NAMALWA (cell line): ENCODE measurements at places on chromosomes 12 and 14.

DNA sequence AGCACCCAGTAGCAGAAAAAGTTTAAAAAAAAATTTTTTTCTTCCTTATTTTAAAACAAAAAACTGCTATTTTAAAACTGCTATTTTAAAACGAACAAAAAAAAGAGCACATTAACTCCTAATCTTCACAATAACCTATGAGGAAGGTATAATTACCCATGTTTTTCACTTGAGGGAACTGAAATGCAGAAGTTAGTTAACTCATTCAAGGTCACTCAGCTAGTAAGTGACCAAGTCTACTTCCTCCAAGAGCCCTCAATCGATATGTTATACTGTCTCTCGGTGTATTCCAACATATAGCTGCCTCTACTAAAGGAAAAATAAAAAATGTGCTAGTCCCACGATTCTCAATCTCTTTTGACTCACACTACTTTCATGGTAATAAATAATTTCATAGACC, 7.8 kb downstream of the RPAP3 start:
- no peak for DNase-seq

GRCh38 chr14:64806862-64807495, 72.7 kb downstream of the SPTB start:
- DNase-seq, result no peak

- peak; percentile 48 for DNase-seq
Measured at GRCh38 chr14:64478634-64479250, 13.4 kb downstream of the AKAP5 start.

DNA sequence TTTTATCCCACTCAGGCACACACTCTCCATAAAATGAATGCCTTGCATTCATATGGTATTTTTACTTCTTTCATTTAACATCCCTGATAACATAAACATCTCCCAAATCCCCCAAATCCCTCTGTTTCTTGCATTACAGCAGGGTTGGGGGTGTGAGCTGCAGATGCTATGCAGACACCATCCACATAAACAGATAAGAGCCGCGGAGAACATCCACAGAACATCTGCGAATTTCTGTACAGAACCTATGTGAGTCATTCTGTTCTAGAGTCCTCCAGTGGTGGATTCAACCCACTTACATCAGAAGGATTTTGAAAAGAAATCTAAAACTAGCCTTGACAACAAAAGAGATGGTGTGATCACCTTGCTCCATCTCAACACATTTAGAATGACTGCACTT, 20.3 kb downstream of the FBLN5 start:
- no peak for DNase-seq

- DNase-seq, result no peak
Measured at GRCh38 chr12:28367326-28367725, 177.1 kb downstream of the CCDC91 start.

DNA sequence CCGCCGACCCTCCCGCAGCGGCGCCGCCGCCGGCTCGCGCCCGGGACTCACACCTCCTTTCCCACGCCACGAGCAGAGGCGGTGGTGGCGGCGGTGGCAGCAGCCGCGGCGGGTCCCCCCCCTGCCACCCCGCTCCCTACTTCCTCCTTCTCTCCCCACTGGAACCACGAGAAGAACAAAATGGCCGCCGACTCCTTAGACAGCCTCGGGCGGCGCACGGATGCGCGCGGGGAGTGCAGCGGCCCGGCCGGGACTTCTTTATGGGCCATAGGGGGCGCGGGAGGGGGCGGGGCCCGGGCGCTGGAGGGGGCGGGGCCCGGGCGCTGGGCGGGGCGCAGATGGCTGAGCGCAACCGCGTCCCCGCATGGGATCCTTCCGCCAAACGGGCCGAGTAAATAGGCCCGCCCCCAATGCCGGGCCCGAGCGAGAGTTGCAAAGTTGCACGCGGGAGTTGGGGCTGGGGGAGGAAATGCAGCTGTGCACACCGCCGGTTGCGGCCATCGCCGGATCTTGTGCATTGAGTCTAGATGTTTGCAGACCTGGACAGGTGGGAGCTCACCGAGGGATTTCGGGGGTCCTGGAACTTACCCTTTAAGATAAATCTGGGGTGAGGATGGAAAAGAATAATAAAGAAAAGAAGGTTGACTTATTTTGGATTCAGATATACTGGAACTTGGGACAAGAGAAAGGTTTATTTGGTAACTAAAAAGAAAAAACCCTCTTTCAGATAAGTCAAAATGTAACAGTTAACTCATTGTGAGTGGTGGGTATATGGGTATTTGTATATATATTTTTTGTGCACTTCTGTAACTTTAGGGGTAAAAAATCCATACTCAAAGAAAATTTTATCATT, at the start of gene PPP1CC:
Gene PPP1CC, minus strand, starts transcription at position 174 of the 853 bp plus-strand sequence. CDS start 184 bp downstream, outside the sequence.
- DNase-seq, result peak; percentile 96

GRCh38 chr12:15982471-15982870, 71.3 kb downstream of the DERA start:
- peak; percentile 28 for DNase-seq

DNA sequence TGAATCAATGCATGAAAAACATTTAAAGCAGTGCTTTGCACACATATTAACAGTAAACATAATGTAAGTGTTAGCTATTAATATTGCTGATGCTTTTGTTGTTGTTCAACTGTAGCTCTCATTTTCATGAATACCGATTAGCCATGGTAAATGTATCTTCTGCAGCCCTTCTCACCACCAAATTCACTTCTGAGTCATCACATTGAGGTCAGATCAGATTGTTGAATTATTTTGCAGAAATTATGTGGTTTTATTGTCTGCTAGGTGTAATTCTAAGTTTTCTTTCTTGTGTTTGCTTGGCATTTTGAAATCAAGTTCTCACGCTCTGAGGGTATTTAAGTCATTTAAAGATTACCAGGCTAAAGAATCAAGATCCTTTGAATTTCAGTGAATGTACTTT, 74.6 kb downstream of the AKAP6 start:
- no peak for DNase-seq

DNA sequence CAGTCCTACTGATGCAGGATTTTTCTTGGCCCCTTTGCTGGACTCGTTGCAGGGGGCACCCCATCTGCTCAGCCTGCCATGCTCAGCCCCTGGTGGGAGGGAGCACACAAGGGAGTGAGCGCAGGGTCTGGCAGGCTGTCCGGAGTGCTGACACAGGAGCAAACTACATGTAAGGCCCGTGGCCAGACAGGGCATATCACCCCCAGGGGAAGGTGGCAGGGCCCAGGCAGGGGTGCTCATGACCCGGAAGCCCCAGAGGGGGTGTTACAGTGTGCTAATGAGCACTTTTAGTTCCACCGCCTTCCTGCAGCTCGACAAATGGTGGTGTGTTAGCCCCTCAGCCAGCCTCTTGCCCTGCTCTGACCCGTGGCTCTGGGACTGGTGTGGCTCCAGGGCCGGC, 645.6 kb upstream of the TMEM132C start:
- no peak for DNase-seq

- DNase-seq, result peak; percentile 25
Measured at GRCh38 chr12:118035190-118036041, 18.9 kb downstream of the RFC5 start.

DNA sequence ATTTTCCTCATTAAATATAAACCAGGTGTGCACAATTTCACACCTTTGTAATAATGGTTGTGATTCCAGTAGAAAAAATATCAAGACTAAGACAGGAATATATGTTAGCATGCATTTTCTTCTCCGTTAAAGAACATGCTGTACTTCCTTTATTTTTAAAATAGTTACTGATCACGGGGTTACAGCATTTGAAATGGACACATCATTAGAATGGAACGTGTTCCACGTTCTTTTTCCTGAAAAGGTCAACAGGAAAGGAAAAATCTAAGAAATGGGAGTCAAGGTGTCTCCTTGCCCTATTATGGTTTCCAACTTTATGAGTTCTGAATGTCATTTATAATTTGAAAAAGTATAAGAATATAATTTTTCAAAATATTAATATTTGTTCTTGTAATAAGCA, 1325.7 kb downstream of the SLC16A7 start:
- no peak for DNase-seq

DNA sequence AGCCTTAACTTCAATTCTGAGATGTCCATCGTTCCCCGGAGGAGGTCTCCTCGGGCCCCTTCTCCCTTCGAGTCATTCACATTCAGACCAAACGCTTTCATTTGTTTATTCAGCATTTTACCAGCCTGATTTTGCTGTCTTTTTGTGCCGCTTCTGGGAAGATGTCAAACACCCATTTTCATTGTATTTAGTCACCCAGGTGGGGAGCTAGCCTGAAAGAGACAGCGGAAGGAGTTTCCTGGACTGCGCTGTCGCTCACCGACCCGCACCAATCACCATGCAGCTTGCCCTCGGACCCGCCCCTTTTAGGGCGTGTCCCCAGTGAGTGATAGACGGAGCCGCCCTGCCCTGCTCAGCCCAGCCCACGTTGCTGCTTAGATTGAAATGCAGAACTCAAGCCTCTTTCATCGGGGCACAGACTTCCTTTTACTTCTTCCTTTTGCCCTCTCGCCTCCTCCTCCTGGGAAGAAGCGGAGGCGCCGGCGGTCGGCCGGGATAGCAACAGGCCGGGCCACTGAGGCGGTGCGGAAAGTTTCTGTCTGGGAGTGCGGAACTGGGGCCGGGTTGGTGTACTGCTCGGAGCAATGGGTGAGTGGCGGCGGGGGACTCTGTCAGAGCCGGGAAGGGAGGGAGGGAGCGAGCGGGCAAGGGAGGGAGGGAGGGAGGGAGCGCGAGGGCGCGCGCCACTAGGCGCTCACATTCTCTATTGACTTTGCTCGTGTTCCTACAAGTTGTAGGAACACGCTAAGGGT, at the start of gene PAX9:
Gene PAX9, plus strand, starts transcription at position 355 of the 752 bp plus-strand sequence. Its CDS starts 230 bp downstream, at position 585.
- peak; percentile 53 for DNase-seq

DNA sequence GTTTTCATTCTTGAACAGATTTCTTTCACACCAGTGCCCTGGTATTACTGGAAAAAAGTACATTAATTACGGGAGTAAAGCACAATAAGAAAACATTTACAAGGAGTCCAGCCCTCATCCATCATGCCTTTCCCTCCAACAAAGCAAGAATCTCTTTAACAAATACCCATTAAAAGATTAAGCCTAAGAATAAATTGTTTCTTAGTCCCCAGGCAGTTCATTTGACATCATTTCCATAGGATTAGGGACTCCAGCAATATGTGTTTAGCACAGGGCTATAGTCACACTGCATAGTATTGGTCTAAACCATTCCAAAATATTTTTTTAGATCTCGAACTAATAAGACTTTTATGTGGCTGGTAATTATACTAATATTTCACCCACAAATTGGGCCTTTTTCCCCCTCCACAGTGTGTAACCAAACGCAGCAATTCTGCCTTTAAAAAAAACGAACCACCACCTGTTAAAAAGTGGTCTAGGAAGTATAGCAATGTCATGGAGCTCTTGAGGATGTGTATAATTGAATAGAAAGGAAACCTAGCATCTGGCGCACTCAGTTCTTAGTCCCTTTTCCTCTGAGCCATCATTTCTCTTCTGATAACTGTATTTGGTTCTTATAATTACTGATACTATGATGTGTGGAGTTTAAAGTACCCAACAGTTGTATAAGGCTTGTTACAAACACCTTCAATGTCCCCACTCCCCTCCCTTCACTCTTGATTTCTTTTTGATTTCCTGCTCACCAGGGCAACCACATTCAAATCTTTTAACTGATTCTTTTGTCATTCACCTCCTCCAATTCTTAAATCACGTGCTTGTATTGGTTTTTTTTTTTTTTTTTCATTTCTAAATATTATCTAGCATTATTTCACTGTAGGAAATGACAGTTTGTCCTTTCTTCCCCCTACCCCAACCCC, 138.7 kb downstream of the ETV6 start:
- DNase-seq, result peak; percentile 53

- no peak for DNase-seq
Measured at GRCh38 chr12:63079791-63080502, 71.1 kb downstream of the AVPR1A start.
